Activated CD4-positive, CD25-positive, alpha-beta regulatory T cell treated with anti-CD3 and anti-CD28 coated beads, Interleukin-2, amount 50 U/mL, for 72 hours (primary cell): ENCODE measurements at places on chromosomes 1 and 21.

GRCh38 chr1:209743145-209743482 is 12.7 kb upstream of the TRAF3IP3 start:
- DNase-seq, result no peak

DNA sequence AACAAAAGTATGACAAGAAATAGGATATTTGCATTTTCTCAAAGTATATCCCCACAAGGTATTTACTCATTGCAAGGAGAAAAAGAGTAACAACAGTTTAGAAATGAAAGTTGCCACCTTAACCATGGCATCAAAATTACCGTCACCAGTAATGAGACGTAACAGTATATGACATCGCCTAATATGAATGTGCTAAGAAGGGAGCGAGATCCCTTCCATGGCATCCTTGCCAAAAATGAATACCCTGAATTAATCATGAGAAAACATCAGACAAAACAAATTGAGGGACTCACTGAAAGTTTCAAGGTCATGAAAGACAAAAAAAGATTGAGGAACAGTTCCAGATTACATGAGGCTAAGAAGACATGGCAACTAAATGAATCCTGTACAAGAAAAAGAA is 78.9 kb upstream of the MROH9 start:
- no peak for DNase-seq

GRCh38 chr21:20802631-20803260 is 195.5 kb upstream of the NCAM2 start:
- DNase-seq, result no peak

DNA sequence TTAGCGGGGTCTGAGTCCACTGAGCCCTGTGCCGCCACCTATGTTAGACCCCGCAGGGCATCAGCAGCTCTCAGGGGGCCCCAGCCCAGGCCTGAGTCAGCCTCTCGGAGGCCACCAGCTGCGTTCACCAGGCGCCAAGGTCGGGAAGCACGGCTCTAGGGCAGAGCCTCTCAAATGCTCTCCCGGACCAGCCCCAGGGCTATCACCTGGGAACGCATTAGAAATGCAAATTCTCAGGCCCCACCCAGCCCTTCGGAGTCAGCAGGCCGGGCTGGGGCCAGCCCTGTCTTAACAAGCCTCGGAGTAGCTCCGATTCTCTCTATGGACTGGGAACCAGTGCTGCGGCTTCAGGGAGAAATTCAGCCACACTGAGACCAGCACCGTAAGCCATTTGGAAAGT is 37.2 kb upstream of the TSPEAR start:
- no peak for DNase-seq

DNA sequence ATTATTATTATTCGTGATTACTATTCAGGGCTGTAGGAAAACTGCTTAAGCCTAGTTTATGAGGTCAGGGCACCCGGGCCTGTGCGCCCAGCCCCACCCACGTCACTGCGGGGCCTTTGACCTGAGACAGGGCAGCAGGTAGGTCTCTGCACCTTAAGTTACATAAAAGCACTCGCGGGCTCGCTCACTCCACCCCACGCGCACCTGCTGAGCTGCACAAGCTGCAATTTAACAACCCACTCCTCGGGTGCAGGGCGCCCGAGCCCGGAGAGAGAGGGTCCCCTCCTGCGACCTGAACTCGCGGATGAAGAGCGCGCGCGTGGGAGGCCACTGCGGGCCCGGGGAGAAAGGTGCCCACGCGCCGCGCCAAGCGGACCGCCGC is 477 bp downstream of the ICMT start:
- DNase-seq, result no peak

DNA sequence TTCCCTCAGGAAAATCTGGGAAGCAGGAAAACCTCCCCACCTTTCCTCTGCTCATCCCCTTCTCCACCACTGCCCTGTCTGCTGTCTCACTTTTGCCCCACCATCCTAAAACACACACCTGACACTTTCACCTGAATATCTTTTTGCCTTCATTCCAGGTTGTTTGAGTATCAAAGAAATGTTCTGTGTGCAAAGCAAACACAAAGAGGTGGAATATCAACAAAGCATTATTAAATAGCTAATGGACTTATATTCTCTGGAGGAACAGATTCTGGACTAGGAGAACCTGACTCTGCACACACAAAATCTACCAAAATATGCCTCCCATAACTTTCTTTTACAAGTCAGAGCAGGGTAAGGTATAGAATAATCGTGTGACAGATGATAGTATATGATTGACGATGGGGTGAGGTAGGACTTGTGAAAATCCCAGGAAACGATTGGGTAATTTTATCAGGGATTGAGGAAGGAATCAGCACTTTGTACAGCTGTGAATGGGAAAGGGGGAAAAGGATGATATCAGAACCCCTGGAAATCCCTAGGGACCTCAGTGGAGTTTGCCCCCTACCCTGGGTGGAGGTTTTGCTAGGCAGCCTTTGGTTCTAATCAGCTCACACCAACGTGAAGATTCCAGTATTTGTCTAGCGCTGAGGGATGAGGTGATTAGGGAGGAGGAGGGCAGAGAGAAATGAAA is 87.7 kb downstream of the PROX1 start:
- DNase-seq, result no peak
